Stimulated activated CD8-positive, alpha-beta memory T cell treated with anti-CD3 and anti-CD28 coated beads, Interleukin-7, amount 100 ng/mL, for 48 hours (primary cell): ENCODE measurements at places on chromosomes 12 and 14.

- DNase-seq = no peak
These were observed 542.2 kb upstream of the USP15 start for GRCh38 chr12:61717986-61718385.

GRCh38 chr12:43284486-43285158 lies 267.4 kb downstream of the ADAMTS20 start:
- no peak for DNase-seq

- DNase-seq = no peak
These were observed 69.4 kb downstream of the SPATA7 start for GRCh38 chr14:88454886-88455285.

DNA sequence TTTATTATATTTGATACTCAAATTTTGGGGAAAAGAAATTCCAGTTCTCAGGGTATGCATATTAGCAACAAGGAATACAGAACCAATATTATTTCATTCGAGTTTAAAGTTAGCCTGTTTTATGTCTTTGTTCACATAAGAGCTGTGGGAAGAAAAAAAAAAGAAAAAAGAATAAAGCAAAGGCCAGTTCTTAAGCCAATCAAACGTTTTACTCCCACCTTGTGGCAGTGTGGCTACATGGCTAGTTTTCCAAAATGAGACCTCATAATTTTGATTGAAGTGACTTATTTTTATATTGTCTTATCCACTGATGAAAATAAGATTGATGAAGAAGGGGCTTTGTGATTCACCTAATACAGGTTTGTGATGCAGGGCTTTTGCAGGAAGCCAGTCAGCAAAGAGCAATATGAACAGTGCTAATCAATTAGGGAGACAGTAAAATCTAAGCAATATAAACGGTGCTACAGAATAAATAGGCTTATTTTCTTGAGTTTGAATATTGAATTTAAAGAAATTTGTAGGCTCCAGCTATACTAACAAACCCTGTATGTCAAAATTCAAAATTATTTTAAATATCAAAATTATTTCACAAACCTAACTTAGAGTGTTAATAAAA lies 624.1 kb upstream of the FOXG1 start:
- no peak for DNase-seq

- no peak for DNase-seq
These were observed 162.1 kb upstream of the SOX5 start for GRCh38 chr12:24111616-24112015.

DNA sequence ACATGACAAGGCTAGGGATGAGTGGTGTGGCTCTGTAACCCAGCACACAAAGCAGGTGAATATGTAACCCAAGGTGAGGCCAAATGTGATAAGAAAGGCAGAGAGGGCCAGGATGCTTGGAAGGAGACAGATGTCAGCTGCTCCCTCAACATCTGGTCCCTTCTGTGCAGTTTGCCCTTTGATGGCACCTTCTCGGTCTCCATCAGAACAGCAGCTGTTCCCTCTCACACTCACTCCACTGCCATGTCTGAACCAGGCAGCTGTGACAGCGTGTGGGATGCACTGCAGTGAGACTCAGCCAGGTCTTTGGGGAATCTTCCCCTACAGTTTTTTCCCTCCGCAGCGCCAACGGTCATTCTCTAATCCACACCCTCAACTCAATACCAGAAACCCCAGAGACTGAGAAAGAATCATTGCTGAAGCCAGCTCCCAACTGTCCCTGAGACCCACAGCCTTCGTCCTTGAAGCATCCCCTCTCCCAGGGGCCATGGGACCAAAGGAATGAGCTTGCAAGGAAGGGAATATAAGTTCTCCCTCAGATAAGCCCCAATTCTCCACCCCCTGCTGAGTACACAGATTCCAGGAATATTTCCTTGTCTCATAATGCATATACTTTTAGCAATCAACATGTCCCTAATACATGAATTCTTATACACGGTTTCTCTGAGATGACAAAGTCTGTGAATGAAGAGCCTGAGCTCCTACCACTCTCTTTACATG lies 230.0 kb downstream of the GLT1D1 start:
- DNase-seq = no peak
